ENCODE measurements at places on chromosomes 13 and 19.

GRCh38 chr13:26785838-26786630, 25.4 kb upstream of the GPR12 start:
- peak; percentile 52 for DNase-seq

DNA sequence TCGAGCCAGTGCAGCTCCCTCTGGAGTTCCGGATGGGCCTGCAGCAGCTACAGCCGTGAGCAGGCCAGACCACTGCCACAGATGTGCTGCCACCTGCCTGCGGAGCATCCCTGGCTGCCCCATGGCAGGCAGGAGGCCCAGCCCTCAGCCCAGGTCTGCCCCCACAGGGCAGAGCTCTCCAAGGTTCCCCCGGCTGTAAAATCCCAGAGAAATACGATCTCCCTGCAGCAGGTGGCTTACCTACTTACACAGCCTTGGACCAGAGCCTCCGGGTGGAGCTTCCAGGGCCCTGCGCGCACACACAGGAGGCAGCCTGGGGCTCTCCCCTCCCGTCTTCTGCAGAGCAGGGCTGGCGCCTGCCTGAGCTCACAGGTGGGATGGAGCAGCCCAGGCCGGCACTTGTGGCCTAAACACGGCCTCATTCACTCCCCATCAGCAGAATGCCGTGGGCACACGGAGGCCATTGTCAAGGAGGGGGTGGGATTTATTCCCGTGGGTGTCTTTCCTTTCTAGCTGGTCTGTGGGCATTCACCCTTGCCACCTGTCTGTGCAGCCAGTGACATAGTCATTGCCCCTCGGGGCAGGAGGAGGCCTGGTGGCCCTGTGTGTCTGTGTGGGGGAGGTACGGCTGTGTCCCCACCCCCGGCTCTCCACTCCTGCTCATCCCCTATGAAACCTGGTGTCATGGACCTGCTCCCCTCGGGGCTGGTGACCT, 118.0 kb downstream of the KDM4B start:
- no peak for DNase-seq

GRCh38 chr13:47696674-47697073, 304.4 kb downstream of the SUCLA2 start:
- DNase-seq, result no peak

DNA sequence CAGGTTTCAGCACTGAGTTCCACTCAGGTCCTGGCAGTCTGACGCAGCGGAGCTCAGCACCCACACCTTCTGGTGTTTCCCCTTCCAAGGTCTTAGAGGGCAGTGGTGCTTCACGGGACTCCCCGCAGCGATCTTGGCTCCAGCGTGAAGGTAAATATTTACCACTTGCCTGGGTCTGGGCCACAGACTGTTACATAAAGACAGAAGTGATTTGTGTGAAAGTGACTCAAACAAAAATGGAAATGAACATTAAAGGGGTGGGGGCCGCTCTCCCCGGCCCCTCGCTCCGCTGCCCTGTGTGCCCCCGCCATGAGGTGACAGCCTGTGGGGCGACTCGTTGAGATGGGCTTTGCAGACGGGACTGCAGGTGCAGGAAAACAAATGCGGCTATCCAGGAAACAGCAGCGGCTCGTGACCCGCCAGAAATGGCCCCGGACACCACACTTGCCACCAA, 55.0 kb downstream of the GGACT start:
- no peak for DNase-seq

DNA sequence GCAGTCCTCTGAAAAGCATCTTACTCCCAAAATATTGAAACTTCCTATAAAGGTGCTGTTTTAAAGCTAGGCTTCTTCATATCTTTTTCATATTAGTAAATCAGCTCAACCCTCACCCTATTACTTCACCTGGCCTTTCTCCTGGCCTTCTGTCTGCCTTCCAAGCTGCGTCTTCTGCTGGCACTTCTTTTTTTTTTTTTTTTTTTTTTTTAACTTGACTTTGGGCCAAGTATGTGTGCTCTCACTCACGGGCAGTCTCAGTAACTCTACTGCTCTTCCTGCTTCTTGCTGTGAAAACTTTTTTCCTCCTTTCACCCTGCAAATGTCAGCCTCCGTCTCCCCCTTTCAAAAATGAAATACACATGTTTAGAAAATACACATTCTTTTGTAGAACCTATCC, 41.2 kb upstream of the KCTD4 start:
- no peak for DNase-seq

DNA sequence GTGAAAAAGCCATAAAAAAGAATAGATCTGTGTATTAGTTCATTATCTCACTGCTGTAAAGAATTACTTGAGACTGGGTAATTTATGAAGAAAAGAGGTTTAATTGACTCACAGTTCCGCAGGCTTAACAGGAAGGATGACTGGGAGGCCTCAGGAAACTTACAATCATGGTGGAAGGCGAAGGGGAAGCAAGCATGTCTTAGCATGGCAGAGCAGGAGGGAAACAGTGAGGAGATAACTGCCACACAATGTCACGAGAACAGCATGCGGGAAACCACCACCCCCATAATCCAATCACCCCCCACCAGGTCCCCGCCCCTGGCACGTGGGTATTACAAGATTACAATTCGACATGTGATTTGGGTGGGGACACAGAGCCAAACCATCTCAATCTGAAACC, 39.1 kb upstream of the EEF1AKMT1 start:
- DNase-seq, result no peak

GRCh38 chr19:15779756-15780476, 7.5 kb upstream of the OR10H5 start:
- no peak for DNase-seq

DNA sequence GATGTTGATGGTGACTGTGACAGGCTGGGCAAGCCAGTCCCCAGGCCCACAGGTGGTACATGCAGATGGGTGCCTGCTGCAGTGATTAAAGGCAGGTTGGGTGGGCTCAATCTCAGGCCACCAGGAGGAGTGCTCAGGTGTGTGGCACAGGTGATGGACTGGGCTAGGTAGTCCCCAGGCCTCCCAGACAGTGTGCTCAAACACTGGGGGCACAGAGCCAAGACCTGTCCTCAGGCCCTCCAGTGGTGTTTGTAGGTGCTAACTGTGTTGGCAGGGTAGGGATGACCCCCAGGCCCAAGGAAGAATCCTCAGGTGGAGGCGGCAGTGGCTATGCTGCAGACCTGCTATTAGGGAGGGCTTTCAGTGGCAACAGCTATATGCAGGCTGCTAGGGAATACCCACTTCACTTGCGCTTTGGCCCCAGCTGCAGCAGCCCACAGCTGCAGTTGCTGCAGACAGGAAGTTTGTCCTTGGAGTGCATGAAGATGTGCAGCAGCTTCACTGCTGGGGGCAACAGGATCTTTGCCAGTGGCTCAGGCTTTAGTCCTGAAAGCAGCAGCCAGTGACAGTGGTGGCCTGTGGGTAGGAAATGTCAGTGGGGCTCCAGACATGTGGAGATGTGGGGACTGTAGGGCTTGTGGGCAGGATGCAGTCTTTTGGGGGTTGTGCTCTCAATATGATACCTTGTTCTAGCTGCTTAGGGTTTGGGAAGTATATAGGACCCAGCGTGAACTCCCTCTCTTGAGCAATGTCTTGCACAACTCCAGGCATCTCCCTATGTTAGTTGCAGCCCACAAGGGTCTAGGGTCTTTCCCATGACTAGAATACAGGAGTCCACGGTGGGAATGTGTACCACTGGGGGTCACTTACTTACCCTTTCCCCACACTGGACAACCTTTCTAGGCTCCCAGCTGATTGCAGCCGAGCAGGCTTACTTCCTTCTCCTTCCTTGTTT, 54.1 kb upstream of the MLNR start:
- DNase-seq, result no peak

DNA sequence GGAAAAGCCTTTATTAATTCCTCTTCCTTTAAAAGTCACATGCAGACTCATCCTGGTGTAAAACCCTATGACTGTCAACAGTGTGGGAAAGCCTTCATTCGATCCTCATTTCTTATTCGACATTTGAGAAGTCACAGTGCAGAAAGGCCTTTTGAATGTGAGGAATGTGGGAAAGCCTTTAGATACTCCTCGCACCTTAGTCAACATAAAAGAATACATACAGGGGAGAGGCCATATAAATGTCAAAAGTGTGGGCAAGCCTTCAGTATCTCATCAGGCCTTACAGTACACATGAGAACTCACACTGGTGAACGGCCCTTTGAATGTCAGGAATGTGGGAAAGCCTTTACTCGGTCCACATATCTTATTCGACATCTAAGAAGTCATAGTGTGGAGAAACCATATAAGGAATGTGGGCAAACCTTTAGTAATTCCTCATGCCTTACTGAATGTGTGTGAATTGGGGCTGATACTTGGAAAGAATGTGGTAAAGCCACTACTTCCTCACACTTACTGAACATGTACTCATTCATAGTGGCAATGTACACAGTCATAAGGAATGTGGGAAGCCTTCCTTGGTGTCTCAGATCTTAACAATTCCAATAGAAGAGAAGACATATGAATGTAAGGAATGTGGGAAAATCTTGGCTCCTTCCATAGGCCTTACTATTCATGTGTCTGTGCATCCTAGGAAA, 18.8 kb downstream of the ZNF559 start:
- DNase-seq, result no peak

DNA sequence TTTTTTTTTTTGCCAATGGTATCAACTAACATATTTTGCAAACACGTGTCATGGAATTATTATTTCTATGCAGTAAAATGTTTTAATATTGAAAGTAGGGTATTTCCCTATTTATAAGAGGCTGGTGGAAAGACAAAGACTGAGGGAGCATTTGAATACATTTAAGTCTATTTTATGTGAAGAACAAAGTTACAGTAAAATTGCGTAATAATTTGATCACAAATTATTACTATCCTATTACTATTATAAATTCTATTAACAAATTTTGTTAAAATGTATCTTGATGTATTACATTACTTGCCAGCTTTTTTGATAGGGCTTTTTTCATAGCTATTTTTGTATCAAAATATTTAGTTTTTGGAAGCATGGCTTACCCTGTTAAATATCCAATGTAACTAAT, 58.4 kb downstream of the GPC5 start:
- DNase-seq, result no peak

- DNase-seq, result no peak
Measured at GRCh38 chr19:7908078-7908699, 4.5 kb downstream of the MAP2K7 start.

DNA sequence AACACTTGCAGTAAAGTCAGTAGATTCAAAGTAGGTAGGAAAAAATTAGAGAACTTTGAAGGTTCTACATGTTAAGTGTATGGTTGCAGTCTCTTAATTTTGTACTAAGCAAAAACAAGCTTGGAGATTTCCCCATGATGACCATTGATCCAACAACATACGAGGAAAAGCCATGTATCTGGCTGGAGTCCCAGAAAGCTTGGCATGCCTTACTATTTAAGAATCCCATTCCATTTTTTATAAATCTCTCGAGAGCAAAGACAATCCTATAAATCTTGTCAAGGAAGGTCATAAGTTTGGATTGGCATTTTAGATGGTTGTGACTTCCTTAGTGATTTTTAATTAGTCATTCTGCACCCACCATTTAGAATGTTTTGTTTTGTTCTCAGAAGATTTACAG, 495.9 kb downstream of the GPC5 start:
- DNase-seq, result no peak

- DNase-seq, result no peak
Measured at GRCh38 chr19:10550336-10550735, 6.6 kb downstream of the ATG4D start.

- no peak for DNase-seq
Measured at GRCh38 chr19:10640361-10640760, 13.8 kb upstream of the ILF3 start.

- DNase-seq, result no peak
Measured at GRCh38 chr13:103200118-103200885, 134.1 kb upstream of the SLC10A2 start.

GRCh38 chr13:36763126-36763722, 55.8 kb upstream of the RFXAP start:
- no peak for DNase-seq

GRCh38 chr13:110580800-110581199, 19.3 kb upstream of the RAB20 start:
- no peak for DNase-seq

DNA sequence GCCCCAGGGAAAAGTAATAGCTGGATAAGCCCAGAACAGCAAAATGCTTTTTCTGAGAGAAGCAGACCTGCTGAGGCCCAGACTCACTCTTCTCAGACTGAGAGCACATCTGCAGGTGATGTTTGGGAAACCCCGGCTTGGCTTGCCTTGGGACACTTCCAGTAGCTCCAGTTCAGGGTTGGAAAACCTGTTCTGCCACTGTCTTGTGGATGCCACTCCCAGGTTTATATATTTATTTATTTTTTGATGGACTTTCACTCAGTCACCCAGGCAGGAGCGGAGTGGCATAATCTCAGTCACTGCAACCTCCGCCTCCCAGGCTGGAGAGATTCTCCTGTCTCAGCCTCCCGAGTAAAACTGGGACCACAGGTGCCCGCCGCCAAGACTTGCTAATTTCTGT, 8.0 kb upstream of the SMARCA4 start:
- no peak for DNase-seq

DNA sequence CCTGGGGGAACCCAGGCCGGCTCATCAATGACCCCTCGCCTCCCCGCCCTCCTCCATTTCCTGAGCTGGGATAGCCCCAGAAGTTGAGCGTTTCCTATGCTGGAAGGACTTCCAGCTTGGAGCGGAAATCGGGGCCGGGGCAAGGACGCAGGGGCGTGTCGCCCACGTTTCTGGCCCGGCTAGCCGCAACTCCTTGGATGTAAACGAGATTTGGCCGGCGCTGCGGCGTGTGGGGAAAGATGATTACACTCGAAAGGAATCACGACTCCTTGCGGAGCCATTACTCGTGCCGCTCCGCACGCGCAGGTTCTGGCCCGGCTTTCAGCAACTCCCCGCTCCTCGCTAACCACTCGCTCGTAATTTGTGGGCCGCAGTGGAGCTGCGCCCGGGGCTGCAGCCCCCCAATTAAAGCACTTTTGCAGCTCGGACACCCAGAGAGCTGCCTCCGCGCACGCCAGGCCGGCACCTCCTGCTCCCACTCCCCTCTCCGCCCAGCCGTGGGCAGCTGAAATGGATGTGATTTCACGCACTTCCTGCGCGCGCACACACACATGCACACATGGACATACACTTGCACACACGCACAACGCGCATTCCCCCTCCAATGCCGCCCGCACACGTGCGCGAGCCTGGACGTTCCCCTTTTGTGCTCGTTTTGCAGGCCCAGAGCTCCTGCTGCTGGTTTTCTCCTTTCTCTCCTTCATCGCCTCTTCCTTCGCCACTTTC, 15.7 kb downstream of the ZIC5 start:
- DNase-seq, result no peak

GRCh38 chr13:49113526-49114286, 106.4 kb upstream of the MLNR start:
- DNase-seq, result no peak

DNA sequence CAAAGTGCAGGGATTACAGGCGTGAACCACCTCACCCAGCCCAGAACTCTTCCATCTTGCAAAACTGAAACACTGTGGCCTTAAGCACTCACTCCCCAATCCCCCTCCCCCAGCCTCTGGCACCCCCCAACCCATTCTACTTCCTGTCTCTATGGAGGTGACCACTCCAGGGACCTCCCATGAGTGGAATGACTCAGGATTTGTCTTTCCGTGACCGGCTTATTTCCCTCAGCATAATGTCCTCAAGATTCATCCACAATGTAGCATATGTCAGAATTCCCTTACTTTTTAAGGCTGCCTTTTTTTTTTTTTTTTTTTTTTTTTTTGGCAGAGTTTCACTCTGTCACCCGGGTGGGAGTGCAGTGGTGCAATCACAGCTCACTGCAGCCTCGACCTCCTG, 3.6 kb upstream of the F2RL3 start:
- DNase-seq, result no peak
